ENCODE measurements at places on chromosomes 13 and 19.

DNA sequence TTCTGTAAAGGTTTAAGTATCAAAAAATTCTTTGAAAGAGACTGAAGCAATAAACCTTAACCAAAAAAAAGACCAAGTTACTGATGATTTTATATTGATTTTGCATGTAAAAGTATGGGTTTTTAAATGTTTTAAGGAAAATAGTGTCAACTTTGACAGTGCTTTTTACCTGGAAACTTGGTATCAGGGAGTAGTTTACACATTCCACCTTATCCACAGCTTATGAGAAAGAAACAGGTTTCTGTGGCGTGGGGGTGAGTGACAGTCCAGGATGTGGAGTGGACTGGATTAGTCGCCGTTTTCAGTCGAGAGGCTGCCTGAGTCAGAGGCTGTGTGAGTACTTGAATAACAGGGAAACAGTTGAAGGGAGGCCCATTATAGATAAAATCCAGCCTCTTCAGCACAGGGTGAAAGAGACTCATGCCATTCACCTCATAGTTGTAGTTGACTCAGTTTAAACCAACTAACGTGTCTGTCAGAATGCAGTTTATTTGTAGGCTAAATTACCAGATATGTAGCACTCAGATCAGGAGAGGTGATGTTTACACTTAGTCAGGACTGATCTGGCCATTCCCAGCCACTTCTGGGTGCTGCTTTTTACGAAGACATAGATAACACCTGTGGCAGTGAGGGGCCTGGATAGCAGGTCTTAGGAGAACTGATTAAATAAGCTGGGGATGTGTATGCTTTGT, 595 bp upstream of the GPR183 start:
- no peak for DNase-seq

DNA sequence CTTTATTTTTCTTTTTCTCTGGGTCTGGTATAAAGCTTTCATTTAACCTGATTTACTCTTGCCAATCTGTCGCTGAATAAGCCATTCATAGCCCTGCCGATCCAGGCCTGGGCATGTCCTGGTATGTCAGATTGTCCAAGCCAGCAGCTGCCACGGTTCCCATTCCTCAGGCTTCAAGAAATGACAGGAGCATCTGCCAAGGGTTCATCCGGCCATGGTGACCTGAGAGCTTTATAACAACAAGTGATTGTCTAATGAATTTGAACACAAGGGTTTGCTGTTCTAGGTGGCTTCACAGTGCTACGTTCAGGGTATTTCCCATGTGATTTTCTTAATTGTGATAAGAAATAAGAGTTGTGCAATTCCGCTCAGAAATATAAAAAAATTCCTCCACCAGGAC, 20.0 kb downstream of the PNMA8A start:
- DNase-seq, result no peak

- DNase-seq, result no peak
Observed at GRCh38 chr19:2495651-2496316, 19.9 kb downstream of the GADD45B start.

- no peak for DNase-seq
Observed at GRCh38 chr13:96779691-96780090, 214.6 kb downstream of the OXGR1 start.

DNA sequence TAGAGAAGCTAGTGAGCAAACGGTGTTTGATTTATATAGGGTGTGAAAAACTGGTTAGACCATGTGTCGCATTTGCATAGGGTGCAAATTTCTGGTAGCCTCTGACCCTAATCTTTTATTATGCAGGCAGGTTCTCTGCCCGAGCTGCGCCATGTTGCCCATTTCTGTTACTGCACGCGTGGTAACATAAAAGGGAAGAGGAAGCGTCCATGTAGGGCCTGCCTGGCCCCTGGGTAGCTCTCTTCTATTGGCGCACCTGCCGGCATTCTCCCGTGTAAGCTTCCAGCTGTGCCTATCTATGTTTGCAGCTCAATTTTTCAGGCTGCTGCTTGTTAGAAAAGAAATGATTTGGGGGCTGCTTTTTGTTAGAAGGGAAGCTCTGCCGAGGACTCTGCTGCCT, 14.0 kb upstream of the CD70 start:
- no peak for DNase-seq

DNA sequence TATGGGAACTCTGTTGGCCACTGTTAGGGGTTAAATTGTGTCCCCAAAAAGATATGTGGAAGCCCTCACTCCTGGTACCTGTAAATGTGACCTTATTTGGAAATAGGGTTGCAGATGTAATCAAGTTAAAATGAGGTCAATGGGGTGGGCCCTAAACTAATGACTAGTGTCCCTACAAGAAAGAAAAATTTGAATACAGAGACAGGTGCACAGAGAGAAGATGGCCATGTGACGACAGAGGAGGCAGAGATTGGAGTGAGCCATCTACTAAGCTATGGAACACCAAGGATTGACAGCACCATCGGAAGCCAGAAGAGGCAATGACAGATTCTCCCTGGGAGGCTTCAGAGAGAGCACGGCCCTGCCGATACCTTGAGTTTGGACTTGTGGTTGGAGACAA, 16.5 kb downstream of the POU2F2 start:
- DNase-seq, result no peak

GRCh38 chr13:38979891-38980749, 10.5 kb downstream of the STOML3 start:
- DNase-seq, result no peak

GRCh38 chr13:66509175-66509574, 721.0 kb downstream of the PCDH9 start:
- DNase-seq, result no peak

DNA sequence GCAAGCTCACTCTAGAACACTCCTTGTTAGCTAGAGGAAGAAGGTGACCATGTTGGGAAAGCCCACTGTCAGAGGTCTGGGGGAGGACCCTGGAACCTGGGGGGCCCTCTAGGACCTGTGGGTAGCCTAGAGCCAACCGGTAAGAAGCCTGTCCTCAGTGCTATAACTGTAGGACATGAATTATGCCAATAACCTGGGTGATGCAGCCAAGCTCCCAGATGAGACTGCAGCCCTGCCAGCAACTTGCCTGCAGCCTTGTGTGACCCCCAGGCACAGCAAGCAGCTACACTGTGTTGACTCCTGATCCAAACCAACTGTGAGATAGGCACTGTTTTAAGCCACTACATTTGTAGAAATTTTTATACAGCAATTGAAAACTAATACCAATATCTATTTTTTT, 122.3 kb downstream of the MIPEP start:
- no peak for DNase-seq

DNA sequence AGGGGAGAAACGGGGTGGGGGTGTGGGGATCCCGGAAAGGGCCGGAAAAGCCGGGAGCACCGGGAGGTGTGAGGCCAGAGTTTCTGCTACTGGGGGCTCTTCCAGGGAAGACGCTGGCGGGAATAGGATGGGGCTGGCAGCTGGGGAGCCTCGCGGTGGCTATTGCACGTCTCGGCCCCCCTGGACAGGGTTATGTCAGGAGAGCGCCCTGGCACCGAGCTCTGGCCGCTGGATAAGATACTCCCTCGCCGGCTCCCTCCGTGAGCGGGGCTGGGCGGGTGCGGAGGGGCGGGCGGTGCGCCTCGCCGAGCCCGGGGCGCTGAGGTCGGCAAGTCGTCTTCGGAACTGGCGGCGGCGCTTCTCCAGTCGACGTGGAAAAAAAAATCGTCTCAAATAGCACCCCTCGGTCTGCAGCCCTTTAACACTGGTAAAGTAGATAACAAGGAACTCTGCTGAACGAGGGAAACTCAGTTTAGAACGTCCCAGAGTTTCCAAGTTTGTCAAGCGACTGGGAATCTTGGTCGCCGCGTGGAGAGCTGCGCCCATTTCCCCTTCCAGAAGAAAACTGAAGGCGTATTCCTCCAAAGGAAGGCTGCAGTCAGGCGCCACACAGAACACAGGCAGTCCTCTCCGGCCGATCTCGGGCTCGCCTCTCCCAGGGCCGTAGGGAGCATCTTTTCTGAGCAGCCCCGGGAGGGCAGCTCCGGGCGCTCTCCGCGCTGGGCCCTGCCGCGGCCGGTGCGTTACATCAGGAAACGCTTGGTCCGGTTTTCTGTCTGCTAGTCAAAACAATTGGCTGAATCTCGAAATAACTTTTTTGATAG, 115.1 kb downstream of the KCNRG start:
- no peak for DNase-seq

- peak; percentile 75 for DNase-seq
Observed at GRCh38 chr13:27130979-27131623, 40.5 kb downstream of the USP12 start.
